NCI-H774 (cell line): ENCODE measurements at places on chromosomes 1 and 21.

DNA sequence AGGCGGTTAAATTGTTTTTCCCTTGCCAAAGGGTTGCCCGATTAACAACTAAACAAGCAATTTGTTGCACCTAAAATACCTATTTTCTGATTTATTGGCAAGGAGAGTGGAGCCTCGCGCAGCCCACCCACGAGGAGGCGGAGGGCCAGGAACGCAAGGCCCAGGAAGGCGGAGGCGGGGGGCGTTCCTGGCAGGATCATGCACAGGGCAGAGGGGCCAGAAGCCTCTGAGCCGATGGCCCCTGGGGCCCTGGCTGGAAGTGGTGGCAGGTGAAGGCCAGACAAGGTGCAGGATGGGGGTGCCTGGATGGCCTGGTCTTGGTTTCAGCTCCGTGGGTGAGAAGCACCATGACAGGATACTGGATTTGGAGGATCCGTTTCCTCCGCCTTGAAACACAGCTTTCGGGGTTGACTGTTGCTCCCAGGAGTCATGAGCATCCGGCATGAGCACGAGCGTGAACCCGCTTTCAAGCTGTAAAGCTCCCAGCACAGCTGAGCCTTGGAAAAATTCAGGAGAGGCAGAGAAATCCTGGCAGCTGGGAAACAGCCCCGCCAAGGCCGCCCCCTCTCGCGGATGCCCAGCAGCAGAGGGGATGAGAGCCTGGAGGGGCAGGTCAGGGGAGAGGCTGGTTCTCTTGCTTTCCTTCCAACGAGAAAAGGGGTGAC, 35.0 kb downstream of the AJAP1 start:
- no peak for DNase-seq

DNA sequence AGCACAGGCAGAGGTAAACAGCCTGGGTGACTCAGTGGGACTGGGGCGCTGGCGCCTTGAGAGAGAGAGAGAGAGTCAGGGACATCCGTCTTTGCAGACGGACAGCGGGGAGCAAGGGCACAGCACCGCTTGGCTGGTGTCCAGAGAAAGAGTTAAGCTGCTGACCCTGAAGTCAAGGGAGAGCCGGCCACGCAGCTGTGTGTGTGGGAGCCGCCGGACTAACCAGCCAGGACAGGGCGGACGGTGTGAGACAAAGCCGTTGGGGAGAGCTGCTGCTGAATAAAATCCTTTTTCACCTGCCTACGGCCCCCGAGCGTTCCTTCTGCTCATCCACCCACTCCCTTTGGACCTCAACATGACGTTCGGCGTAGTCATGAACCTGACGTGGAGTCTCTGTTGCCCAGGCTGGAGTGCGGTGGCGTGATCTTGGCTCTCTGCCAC, 14.5 kb downstream of the CFAP74 start:
- DNase-seq = no peak

DNA sequence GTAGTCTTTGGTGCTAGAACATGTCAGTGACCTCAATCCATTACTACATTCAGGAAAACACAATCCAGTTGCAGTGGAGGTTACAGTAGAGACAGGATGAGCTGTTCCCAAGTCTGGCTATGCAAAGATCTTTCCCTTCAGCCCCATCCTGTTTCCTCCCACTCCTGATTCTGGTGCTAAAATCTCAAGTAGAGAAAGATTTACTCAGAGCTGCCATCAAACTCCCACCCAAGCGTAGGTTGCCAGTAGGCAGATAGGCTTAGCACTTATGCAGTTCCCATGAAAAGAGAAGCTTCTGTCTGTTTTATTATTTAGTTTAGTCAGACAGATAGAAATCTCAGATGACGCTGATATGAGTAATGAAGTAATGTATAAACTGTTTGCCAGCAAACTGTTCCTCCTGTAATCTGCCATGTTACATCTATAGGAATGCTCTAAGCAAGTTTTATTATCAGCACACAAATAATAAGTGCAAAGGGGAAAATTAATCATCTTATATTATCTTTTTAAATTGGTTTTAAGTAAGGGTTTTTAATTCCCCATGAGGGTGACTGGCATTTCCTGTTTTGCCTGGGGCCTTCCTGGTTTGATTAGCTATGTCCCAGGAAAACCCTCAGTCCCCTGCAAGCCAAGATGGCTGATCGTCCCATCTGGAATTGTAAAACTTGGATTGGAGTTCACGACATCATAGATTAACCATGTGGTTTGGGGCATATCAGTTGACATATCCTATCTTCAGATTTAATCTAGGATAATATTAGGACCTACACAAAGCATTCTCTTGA, 188.3 kb upstream of the PALMD start:
- DNase-seq = no peak

DNA sequence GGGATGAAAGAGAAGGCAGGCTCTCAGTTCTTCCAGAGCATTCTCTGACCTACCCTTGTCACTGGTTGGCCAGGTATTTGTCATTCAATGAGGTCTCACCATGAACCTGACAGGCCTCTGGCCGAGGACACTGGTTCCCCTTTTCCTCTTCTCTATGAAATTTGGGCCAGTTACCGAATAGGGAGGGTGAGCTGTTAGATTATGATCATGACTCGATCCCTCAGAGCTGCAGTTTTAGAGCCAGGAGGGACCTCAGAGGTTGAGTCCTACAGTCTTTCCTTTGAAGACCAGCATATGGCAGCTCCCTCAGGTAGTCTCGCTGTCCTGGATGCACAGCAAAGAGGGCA, 29.5 kb upstream of the CLSTN1 start:
- DNase-seq = no peak

GRCh38 chr1:226248091-226248490, 24.6 kb downstream of the MIXL1 start:
- DNase-seq = no peak

- DNase-seq = no peak
Measured at GRCh38 chr1:90926971-90927370, 94.9 kb downstream of the ZNF644 start.
